Common myeloid progenitor, CD34-positive (primary cell): ENCODE measurements at places on chromosomes 2 and 18.

- no peak for DNase-seq
Observed at GRCh38 chr2:129794116-129794515, 185.3 kb upstream of the RAB6C start.

DNA sequence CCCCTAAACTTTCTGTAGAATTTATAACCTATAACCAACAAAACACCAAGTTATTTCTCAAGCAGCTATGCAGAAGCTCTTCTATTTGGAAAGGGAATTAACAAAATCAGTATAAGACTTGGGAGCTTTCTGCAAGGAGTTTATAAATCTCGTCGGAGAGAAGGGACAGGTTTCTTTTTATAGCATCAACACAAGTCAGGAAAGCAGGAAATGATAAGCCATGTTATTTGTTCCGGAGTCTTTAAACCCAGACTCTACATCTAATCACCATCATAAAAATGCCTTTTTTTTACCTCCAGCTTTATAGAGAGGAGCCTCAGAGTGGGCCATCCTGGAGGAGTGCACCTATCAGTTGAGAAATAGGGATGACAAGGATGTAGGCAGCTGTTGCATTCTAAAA is 137.1 kb downstream of the DPP10 start:
- no peak for DNase-seq

- no peak for DNase-seq
Observed at GRCh38 chr2:65045651-65046050, 10.6 kb upstream of the CEP68 start.

DNA sequence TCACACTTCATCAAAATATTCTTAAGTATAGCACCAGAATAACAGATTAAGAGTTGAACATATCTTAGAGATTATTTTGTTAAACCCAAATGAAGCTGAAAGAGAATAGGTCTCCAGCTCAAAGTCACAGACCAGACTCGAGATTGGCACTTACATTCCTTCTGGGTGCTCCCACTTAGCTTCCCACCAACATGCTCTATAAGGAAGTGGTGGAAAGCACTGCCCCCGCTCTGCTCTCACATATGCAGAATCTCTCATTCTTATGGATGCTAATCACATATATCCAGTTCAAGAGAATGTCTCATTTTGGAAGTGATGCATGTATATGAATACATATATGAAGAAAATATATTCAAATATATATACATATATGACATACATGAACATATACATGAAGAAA is 71.5 kb upstream of the CD226 start:
- no peak for DNase-seq

- no peak for DNase-seq
Observed at GRCh38 chr2:50863218-50863617, 168.7 kb downstream of the NRXN1 start.

GRCh38 chr18:59233017-59233410 is 13.1 kb downstream of the GRP start:
- DNase-seq: no peak

DNA sequence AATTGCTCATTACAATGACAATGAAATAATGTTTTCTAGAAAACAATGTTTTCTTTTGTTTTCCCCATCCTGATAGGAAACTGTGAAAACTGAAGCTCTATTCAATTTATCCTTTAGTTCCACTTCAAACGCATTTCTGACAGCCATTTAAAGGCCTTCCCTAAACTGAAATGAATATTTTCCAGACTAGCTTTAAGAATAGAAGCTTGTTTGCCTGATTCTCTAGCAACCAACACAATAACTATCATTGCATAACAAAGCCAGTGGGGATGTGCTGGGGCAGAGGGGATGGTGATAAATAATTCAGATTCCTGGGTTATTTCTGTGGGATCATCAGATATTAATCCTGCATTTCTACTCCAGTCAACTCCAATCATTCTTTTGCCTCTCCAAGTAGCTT is 427.1 kb downstream of the RND3 start:
- no peak for DNase-seq

DNA sequence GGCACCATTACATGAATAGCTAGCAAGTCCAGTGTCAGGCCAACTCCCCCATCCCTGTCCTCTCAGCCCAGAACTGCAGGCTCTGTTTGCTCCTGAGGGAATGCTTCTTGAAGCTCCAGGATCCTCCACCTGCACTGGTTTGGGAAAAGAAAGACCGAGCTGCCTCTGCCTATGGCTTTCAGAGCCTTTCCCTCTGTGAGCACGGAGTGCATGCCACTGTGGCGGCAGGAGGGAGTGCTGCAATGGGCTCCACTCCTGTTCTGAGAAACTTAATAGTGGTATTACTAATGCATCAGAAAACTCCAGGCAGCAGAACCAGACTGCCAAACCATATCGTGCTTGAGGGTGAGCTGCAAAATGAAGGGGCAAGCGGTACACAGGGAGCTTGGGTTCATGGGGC is 271.8 kb downstream of the SRBD1 start:
- DNase-seq: no peak

DNA sequence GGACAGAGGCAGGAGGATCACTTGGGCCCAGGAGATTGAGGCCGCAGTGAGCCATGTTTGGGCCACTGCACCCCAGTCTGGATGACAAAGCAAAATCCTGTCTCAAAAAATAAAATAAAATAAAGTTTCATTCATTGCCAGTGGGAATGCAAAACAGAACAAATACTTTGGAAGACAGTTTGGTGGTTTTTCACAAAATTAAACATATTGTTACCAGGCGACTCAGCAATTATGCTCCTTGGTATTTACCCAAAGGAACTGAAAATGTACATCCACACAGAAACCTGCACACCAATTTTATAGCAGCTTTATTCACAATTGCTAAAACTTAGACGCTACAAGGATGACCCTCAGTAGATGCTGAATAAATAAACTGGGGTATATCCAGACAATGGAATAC is 35.8 kb downstream of the FOSL2 start:
- no peak for DNase-seq

- no peak for DNase-seq
Observed at GRCh38 chr2:142987044-142987443, 109.6 kb downstream of the KYNU start.

DNA sequence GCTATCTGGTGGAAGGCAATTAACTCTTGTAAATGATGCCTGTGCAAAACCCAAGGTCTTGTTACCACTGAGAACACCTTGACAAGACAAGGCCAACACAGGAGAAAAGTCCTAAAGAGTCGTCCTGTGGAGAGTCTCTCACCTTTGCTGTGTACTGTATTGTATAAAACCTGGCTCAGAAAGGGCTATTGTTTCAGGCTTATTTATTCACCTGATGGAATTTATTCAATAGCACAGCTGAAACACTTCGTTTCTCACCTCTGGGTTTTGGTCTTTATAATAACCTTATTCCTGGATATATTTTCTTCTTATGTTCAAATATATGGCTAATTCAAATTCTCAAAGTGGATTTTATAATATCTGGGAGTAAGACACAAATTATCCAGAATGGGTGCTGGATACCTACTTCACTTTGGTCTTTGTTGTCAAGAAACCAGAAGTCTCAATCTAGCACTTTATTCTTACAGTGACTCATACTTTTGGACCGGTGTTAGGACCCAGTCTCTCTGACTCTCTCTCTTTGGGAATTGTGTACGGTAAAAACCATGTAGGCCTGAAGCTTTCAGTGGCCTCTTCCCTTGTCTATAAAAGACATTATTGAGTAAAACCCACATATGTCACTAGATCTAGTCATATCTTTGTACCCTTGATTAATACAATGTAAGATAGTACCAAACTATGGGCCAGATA is 16.1 kb upstream of the STAT4 start:
- DNase-seq: no peak

- no peak for DNase-seq
Observed at GRCh38 chr2:199680482-199680881, 170.5 kb downstream of the FTCDNL1 start.

- DNase-seq: no peak
Observed at GRCh38 chr2:17605696-17606095, 65.2 kb downstream of the VSNL1 start.

DNA sequence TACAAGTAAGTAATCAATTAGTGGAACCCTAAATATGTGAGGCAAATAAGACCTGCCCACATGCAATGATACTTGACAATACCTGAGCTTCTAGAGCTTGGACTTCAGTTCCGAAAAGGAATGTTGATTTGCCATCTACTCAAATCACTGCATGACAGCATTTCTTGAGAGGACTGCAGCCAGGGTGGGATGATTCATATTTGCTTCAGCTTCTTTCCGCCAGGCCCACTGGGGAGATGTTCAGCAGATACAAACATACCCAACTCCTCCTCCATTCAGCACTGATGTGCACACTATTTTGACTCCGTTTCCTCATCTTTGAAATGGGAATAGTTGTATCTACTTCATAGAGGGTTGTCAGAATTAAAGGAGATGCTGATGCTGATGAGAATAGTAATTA is 28.8 kb upstream of the TMEM177 start:
- DNase-seq: no peak

DNA sequence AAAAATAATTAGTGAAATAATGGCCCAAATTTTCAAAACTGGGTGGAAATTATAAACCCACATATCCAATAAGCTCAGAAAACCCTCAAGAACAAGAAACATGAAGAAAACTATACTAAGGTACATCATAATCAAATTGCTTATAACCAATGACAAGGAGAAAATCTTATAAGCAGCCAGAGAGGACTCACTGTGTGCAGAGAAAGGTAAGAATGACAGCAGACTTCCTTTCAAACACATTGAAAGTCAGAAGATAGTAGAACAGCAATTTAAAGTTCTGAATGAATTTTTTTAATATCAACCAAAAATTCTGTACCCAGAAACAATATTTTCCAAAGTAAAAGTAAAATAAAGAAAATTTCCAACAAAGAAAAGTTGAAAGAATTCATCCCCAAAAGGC is 197.7 kb upstream of the RAB12 start:
- DNase-seq: no peak

- no peak for DNase-seq
Observed at GRCh38 chr2:9162841-9163240, 43.8 kb upstream of the ASAP2 start.

- DNase-seq: no peak
Observed at GRCh38 chr2:212994976-212995375, 156.4 kb downstream of the IKZF2 start.

DNA sequence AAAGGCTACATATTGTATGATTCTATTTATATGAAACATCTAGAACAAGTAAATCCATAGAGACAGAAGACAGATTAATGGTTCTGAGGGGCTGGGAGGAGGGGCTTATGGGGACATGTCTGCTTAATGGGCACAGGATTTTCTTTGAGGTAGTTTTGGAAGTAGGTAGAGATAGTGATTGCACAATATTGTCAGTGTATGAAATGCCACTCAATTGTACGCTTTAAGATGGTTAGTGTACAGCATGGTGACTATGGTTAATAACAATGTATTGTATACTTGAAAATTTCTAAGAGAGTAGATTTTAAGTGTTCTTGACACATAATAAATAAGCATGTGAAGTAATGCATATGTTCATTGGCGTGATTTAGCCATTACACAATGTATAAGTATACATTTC is 68.4 kb downstream of the SP3 start:
- no peak for DNase-seq

GRCh38 chr2:25328152-25329085 is 13.3 kb downstream of the DNMT3A start:
- no peak for DNase-seq

- DNase-seq: no peak
Observed at GRCh38 chr2:100412881-100413321, 4.6 kb downstream of the CHST10 start.

DNA sequence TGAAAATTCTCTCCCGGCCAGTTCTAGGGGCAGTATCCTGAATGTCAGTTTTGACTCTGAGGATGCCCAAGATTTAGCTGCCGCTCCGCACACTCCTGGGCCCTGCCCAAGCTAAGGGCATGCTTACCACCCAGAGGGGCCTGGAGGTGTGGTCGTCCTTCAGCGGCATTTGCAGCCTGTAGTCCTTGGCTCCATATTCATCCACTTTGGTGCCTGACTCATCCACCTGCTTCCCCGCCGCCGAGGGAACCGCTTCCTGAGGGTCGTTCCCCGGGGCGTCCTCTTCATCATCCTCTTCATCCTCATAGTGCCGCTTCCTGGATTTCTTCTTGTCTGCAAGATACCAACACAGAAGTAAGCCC is 577 bp downstream of the ERCC3 start:
- DNase-seq: no peak

DNA sequence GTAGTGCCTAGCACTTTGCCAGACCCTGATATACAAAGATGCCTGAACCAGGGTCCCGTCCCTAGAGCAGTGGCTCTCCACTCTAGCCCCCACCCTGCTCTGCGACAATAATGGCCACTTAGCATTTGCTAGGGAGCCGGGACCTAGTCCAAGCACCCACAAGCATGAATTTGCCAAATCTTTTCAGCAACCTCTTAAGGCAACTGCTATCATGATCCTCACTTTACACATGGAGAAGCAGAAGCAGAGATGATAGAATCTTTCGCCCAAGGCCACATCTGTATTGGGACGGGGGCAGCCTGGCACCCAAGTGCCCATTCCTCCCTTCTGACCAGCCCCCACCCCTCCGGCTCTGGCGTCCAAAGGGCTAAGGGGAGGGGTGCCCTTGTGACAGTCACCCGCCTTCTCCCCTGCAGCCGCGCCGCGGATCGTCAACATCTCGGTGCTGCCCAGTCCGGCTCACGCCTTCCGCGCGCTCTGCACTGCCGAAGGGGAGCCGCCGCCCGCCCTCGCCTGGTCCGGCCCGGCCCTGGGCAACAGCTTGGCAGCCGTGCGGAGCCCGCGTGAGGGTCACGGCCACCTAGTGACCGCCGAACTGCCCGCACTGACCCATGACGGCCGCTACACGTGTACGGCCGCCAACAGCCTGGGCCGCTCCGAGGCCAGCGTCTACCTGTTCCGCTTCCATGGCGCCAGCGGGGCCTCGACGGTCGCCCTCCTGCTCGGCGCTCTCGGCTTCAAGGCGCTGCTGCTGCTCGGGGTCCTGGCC is 13.0 kb downstream of the SIGLEC15 start:
- DNase-seq: no peak

- no peak for DNase-seq
Observed at GRCh38 chr2:24821433-24821891, 28.2 kb downstream of the CENPO start.

- DNase-seq: no peak
Observed at GRCh38 chr2:105768176-105768575, 23.5 kb downstream of the NCK2 start.

DNA sequence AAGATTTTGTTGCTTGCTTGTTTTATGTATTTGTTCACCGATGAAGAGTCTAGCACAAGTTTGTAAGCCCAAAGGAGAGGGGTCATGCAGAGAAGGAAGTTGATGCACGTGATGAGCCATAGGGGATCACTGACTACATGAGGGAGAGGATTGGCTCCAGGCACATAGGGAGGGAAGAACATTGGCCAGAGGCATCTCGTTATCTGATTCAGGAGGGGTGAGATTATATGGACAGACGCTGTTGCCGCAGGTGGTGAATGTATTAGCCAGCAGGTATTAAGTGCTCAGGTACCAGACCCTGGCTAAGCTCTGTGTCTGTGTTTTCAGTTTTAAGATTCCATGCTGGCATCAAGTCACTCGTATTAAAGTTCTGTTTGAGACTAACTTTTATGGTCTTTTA is 91.8 kb upstream of the CHST9 start:
- no peak for DNase-seq

- no peak for DNase-seq
Observed at GRCh38 chr2:177221970-177222369, 9.4 kb downstream of the HNRNPA3 start.

- DNase-seq: peak; percentile 15
Observed at GRCh38 chr2:17626986-17627385, 86.5 kb downstream of the VSNL1 start.

- DNase-seq: no peak
Observed at GRCh38 chr18:34542625-34543024, 167.5 kb upstream of the DTNA start.

- peak; percentile 21 for DNase-seq
Observed at GRCh38 chr2:216695401-216695821, at the start of gene IGFBP5. IGFBP5 (minus strand) TSS chr2:216695549; CDS start chr2:216694775, 774 bp downstream.

- no peak for DNase-seq
Observed at GRCh38 chr2:128549094-128549493, 230.4 kb upstream of the HS6ST1 start.
